GM04503 (cell line): ENCODE measurements at places on chromosomes 3 and 15.

GRCh38 chr3:33322412-33322811 lies 45.2 kb downstream of the FBXL2 start:
- no peak for DNase-seq

GRCh38 chr15:48385031-48385830 lies 54.0 kb downstream of the DUT start:
- DNase-seq, result peak; percentile 99

- DNase-seq, result no peak
These were observed 134.1 kb downstream of the MBNL1 start for GRCh38 chr3:152402695-152403451.

GRCh38 chr3:127688416-127689265 lies 15.9 kb downstream of the ABTB1 start:
- no peak for DNase-seq

- no peak for DNase-seq
These were observed 66.8 kb downstream of the RPL39L start for GRCh38 chr3:187072511-187072910.

GRCh38 chr15:71515375-71516186 lies 294.8 kb upstream of the NR2E3 start:
- DNase-seq, result no peak

DNA sequence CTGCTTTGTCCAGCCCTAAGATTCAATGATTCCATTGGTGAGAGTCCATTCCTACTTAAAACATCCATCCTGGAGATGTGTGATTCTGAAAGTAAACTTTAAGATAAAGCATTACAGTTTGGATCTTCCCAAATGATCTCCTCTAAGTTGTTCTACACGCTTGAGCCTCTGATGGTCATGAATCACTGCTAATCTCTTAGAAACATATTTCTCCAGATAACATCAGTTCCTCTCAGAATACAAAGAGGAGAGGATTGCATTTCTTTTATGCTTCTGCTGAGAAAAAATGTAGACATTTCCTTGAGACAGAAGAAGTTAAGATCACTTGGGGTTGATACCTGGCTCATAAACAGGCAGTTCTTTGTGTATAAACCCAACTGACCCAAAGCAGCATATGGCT lies 281.2 kb upstream of the DPH6 start:
- no peak for DNase-seq

- DNase-seq, result no peak
These were observed 24.9 kb downstream of the LARS2 start for GRCh38 chr3:45413172-45413765.

DNA sequence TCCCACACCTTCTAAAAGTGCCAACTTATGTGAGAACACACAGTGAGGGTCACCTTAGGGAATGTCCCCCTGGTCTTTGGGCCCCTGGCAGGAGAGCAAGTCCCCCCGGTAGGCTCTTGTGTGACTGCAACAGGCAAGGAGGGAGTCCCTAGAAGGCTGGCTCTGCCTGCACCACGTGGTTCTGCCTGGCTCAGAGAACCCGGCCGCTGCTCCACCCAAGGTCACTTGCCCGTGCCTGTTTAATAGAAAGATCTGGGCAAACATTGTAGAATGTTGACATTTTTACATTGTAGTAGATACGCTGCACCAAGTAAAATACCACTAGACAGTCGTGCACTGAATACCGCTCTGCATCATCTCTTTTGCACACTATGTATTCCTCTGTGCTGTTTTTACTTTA lies 21.9 kb downstream of the GABRA5 start:
- no peak for DNase-seq

DNA sequence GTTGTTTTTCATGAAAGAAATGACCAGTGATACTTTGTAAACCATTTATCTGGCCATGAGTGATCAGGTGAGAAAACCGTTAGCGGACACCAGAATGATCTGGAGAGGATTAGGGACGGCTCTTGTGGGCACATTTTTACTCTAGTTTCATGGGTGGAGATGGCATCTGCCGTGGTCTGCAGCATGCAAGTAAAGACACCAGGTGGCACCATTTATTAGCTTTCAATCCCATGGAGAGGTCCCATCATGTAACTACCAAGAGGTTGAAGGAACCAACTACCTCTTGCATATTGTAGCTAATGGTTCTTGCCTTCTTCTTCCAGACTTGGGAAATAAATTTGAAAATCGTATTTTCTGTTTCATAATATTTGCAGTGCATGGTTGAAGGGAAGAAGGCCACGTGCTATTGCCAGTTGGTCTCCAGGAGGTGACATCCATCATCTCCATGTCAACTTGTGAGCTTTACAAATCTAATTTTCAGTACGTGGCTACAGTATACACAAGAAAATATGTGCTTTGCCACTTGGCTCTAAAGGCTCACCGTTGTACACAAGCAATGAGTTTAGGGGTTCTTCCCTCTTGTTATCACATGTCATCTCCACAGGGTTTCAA lies 1.5 kb upstream of the MAPKBP1 start:
- peak; percentile 37 for DNase-seq
